Kidney glomerular epithelial cell (primary cell): ENCODE measurements at places on chromosomes 3 and 15.

DNA sequence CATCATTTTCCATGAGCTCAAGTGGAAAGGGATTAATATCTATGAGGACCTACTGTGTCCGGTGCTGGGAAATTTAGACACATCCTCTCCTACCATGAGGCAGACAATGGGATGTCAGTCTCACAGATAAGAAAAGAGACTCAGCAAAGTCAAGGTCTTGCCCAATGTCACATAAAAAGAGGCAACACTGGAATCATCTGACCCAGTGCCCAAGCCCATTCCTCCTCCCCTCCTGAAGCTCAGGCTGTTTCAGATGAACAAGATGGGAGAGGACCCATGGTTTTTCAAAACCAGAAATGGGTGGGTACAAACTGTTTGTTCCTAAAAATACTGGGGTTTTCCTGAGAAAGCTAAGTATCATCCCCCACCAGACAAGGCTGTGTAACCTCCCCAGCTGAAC lies 22.2 kb downstream of the POC1A start:
- DNase-seq = no peak

DNA sequence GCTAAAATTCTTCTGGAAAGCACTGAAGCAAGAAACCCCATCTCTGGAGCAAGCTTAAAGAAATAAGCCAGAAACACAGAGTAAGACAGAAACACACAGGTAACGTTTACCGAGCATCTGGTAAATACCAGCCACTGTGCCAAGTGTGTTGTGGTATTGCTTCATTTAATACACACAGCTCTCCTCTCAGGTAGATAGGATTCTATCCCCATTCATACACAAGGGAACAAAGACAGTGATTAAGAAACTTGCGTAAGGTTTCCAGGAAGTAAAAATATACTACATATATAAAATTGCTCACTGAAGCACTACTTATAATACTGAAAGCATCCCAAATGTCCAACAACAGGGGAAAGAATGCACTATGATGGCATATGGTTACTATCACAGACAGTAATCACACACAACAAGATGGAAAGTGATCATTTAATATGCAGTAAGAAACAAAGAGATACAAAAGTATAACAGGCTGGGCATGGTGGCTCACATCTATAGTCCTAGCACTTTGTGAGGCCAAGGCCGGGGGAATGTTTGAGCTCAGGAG lies 27.5 kb downstream of the TAMM41 start:
- DNase-seq = no peak

GRCh38 chr15:92899601-92899947 lies 550 bp upstream of the CHD2 start:
- DNase-seq = no peak

DNA sequence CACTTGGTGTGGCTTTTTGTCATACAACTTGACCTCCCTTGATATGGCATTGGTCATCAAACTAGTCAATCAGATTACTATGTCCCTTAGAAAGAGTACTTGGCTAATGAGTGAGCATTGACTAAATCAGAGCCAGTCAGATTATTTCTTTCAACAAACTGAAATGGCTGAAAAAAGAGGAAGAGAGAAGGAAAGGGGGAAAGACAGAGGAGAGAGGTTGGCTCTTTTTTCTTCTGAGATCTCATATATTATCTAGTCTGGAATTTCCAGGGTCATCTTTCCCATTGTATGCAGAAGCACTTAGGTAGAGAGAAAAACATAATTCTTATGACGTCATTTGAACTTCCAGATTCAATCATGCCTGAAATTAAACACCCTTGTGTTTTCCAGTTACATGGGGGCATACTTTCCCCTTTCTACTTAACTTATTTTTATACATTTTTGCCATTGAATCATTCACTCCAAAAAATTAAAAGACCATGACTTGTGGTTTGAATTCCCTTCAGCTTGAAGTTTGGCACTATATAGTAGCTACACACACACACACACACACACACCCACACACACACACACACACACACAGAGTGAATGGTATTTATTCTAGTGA lies 387.8 kb downstream of the LSAMP start:
- peak; percentile 89 for DNase-seq

DNA sequence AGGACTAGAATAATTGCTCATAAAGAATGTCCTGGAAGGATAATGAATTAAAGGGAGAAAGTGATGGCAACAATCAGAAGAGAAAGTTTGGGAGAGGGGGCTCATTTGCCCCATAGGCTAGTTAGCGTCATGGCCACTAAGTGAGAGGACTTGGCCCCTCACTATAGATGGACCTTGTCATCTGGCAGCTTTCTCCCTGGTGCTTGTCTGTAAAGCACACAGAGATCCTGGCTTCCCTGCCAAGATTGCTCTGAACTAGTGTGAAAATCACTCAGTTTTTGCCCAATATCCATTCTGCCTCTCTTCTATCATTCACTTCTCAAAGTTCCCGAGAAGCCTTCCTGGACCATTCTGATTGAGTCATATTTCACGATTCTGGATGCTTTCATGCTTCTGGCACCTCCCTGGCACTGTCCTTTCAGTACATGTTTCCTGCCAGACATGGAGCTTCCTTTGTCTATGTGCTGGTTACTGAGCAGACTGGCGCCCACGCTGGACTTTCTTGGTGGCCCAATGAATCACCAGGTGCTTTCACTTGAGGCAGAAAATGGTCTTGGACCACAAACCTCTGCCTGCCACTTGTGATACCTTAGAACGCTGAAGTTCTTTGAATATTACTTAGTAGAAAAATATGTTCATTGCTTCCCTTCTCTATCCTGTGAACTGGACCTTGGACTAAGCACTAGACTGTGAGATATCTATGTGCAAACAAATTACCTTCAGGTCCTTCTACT lies 709.6 kb upstream of the CFAP20DC start:
- no peak for DNase-seq

DNA sequence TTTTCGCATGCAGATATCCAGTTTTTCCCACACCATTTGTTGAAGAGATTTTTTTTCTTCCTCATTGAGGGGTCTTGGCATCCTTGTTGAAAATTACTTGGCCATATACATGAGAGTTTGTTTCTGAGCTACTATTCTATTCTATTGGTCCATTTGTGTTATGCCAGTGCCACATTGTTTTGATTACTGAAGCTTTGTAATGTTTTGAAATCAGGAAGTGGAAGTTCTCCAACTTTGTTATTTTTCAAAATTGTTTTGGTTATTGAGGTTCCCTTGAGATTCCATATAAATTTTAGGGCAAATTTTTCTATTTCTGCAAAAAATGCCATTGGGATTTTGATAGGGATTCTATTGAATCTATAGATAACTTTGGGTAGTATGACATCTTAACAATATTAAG lies 130.3 kb upstream of the PFN2 start:
- DNase-seq = no peak

- DNase-seq = no peak
These were observed 58.1 kb upstream of the FNDC3B start for GRCh38 chr3:171981271-171981605.
